ENCODE measurements at places on chromosomes 3 and 15.
A peak's percentile ranks its signal among the peaks of the same experiment; 100 is the strongest.

- DNase-seq: no peak
Measured at GRCh38 chr3:3308809-3309208, 129.3 kb upstream of the CRBN start.

DNA sequence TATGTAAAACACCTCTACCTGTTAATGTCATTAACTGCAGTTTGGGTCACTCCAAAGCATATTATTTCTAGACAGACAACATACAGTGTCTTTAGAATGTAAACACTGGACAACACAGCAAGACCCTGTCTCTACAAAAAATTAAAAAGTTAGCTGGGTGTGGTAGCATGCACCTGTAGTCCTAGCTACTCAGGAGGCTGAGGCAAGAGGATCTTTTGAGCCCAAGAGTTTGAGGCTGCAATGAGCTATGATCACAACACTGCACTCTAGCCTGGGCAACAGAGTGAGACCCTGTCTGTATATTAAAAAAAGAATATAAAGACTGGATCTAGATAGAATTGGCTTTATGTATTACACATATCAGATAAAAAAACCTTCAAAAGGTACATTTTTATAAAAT is 20.0 kb upstream of the SPESP1 start:
- no peak for DNase-seq

GRCh38 chr3:57164657-57165573 is at the start of gene IL17RD:
Gene IL17RD (minus strand): TSS chr3:57165353. CDS start chr3:57165286, 67 bp downstream.
- DNase-seq: peak; percentile 72

- no peak for DNase-seq
Measured at GRCh38 chr3:177058648-177059047, 138.6 kb downstream of the TBL1XR1 start.

GRCh38 chr3:118991775-118992174 is 42.9 kb downstream of the IGSF11 start:
- DNase-seq: no peak

GRCh38 chr15:66875588-66876420 is 173.8 kb downstream of the SMAD6 start:
- DNase-seq: no peak

DNA sequence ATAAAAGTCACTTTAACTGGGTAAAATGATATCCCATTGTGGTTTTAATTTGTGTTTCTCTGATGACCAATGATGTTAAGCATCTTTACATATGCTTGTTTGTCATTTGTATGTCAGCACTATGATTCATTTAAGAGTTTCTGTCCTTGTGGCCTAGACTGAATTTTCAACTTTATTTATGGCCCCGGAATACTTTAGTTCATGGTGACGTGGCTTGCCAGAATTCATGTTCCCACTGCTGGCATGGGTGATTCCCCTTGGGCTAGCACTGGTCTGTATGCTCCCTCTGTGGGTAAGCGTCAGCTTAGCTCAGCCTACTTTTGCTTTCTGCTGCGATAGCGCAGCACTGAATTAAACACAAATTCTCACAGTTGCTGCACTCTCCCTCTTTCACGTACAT is 436.3 kb upstream of the SGO1 start:
- no peak for DNase-seq

DNA sequence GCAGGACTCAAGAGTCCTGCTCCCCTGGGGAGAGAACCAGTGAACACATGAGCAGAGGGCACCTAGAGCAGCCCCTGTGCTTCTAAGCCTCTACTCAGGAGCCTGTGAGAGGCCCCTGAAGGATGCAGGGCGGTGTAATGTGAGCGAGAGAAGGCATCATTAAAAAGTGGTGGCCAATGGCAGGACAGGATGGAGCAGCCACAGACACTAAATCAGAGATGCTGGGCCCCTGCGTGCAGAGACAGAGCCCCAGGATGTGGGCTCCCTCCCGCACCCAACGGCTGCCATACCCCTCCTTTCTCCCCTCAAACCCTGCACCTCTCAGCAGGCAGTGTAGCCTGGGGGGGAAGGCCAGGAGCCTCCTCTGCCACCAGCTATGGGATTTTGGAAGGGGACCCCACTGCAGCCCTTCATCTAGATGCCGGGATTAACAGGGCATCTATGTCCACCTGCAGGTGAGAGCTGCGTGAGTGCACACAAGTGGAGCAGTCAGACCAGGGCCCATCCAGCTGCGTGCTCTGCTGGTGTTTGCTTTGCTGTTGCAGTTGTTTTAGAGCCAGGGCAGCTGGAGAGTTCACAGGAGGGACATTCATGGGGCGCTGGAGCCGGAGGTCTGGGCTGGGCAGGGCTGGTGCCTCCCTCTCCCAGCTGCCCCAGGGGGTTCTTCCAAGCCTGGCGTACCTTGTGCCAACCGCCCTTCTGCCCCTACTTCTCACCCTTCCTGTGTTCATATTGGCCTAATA is 5.1 kb upstream of the IQSEC1 start:
- DNase-seq: no peak

- no peak for DNase-seq
Measured at GRCh38 chr3:130572769-130573168, 55.8 kb downstream of the COL6A6 start.

DNA sequence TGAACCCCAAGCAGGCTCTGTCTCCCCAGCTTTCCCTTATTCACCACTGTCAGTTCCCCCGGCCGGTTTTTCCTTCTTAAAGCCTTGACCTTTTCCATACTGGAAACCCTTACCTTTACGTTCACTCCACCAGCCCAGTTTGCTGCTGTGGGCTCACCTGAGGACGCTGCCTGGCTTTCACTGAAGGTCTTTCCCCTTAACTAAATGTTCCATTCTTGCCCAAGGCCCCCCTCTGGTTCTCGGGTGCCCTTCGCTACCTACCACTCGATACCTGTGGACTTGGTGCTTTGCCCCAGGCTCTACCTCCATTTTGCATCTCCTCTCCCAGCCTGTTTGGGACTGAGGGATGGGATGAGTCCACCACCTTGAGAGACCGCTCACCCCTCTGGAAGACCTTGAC is 851 bp downstream of the AP2M1 start:
- DNase-seq: no peak

DNA sequence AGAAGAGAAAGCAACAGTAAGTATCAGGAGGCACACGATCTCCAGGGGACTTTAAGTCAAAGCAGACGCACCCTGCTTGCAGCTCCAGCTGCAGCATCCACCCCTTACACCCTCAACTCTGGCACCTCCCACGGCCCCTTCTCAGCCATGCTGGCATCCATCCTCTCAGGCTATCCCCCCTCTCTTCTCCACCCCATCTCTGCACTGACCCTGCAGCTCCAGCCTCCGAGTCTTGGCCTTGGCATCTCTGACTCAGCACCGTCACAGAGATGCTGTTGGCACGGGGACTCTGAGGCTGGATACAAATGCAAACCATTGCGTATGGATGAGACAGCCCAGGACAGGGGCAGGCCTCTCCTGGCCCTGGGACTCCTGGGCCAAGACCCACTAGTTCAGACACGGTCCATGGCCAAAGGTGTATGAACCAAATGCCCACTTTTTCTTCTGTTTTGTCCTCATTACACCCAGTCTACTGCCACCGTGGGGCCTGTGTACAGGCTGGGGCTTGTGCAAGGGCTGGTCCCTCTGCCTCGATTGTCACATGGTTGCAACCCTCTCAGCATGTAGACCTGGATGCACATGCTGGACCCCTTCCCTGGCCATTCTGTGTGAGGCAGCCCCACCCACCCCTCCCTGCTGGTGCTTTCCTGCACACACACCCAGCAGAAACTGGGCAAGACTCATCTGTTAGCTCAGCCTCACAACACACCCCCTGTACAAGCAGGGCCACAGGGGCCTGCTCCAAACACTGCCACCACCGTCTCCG is 18.7 kb upstream of the ZXDC start:
- no peak for DNase-seq

- DNase-seq: no peak
Measured at GRCh38 chr15:68715111-68715510, 105.6 kb downstream of the ANP32A start.

DNA sequence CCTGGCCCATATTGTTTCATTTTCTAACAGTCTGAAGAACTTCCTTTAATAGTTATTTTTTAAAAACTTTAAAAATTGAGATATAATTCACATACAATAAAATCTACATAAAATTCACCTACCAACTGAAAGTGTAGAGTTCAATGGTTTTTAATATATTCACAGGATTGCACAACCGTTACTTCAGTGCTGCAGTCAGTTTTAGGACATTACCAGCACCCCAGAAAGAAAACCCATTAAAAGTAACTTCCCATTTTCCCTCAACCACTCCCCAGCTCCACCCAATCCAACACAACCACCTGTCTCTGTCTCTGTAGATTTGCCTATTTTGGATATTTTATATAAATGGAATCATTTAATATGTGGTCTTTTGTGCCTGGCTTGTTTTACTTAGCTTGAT is 29.6 kb downstream of the MGA start:
- no peak for DNase-seq

- no peak for DNase-seq
Measured at GRCh38 chr15:63107895-63108546, 13.6 kb upstream of the LACTB start.

Measured in 8988T (cell line).